LoVo (cell line): ENCODE measurements at places on chromosomes 3 and 15.

DNA sequence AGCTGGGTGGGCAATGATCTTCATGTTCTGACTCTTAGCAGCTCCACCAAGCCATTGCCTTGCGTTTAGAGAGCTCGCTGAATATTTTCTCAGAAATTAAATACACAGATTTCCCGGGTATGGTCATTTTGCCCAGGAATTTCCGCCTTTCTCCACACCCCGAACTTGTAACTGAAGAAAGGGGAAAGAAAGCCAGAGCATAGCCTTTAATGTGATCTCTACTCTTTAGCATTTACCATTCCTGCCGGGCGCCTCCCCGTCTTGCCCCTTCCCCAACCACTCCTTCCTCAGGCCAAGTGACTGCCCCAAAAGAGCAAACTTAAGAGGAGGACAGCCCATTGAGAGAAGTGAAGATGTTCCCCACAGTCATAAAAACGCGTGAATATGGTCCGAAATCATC is 53.1 kb downstream of the LMCD1 start:
- DNase-seq, result no peak

GRCh38 chr3:79632842-79633241 is 135.0 kb downstream of the ROBO1 start:
- no peak for DNase-seq

DNA sequence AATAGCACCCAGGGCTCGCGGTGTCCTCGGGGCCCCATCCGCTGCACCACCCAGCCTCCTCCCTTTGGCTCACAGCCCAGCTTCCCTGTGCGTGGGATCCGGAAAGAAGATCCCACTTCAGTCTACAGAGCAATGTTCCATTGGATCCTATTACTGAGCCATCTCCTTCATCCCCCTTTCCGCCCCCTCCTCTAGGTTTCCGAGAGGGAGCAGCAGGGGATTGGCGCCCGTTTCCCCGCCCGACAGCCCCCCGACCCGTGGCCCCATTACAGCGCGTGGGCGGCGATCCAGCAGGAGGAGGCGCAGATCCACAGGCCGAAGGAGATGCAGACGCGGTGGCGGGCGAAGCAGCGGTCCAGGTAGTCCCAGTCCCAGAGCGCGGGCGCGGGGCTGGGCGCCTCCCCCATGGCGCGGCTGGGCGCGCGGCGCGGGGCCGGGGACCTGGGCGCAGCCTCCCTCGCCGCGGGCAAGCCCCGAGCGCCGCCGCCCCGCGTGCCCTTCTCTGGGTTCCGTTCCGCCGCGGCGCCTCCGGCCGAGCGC is 340 bp downstream of the TMEM44 start:
- peak; percentile 14 for DNase-seq

GRCh38 chr3:194951931-194952582 is 266.4 kb downstream of the FAM43A start:
- DNase-seq, result no peak

DNA sequence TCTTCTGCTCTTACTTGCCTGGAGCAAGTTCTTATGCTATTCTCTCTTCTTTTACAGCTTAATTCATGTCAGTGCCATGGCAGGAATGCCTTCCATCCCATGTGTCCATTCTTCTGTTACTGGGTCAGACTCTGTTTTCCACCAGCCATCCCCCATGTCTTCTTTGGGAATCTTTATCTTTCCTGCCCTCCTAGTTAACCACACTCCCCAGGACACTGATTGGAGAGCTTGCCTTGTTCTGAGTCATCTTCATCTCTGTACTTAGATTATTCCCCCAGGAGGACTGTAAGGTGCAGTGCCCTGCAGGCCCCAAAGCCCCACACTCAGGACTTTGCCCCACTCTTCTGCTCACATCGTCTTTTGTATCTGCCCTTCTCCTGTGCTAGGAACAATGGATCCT is 3.6 kb downstream of the ABHD17C start:
- no peak for DNase-seq

DNA sequence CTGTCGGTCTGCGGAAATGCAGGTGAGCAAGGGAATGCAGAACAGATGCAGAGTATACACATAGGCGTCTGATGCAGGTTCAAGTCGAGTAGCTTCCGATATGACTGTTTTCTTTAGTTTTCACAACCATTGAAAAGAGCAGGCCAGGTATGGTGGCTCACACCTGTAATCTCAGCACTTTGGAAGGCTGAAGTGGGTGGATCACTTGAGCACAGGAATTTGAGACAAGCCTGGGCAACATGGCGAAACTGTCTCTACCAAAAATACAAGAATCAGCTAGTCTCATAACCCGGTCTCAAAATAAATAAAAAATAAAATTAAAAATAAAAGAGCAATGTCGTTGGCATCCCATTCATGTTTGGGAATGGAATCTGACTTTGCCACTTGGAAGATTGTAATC is 101.5 kb downstream of the PTPRG start:
- DNase-seq, result no peak

GRCh38 chr3:66224220-66224619 is 3.4 kb downstream of the SLC25A26 start:
- no peak for DNase-seq

DNA sequence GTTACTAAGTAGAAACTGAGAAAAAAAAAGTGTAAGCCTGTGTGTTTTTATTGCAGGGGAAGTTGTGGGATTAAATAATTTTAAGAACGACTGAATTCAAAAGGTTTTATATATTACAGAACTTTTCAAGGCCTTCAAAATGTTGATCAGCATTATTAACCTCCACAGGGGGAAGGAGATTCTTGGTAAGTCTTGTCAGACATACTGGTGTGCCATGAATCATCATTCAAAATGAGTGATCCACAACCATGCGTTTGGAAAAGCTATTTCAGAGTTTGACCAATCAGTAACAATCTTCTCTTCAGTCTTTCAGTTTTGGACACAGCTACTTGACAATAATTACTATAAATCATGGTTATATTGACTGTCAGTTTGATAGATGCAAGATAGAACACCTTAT is 70.2 kb downstream of the ADAMTS9 start:
- no peak for DNase-seq

DNA sequence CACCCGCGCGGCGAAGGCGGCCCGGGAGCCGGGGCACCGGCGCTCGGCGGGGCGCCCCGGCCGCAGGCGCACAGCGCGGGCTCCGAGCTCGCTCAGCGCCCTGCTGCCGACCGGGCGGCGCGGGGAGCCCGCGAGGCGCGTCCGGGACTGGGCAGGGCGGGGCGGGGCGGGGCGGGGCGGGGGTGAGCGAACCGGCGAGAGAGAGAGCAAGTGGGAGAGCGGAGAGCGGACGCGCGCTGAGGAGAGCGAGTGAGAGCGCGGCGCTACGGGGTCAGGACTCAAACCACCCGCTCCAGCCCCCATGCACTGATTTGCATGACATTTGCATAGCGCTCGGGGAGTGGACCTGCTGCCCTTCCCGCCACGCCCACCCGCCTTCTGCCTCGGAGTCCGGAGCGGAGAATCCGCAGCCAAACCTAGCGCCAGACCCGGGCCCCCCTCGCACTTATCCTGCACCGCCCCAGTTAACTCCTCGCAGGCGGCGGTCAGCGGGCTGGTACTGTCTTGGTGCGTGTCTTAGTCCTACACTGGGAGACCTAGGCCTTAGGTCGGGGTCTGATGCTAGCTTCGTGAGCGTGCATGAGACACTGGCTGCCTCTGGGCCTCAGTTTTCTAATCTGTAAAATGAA is at the start of gene MYLK:
TSS of gene MYLK (minus strand) at position 130 of the 629 bp plus-strand sequence. CDS start 90,491 bp downstream, outside the sequence.
- DNase-seq, result peak; percentile 66

DNA sequence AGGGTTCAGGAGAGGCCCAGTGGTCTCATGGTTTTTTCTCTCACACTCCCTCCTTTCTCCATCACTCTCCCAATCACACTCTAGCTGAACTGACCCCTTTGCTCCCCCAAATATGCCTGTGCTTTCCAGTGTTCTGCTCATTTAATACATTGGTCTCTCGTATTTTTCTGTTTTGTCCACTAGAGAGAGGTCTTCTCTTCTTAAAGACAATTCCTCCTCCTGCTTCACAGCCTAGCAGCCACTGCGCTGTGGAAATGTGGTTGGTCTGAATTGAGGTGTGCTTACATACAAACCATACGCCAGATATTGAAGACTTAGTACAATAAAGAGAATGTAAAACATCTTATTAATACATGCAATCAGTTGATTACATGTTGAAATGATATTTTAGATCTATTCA is 60.6 kb upstream of the XCR1 start:
- DNase-seq, result no peak

DNA sequence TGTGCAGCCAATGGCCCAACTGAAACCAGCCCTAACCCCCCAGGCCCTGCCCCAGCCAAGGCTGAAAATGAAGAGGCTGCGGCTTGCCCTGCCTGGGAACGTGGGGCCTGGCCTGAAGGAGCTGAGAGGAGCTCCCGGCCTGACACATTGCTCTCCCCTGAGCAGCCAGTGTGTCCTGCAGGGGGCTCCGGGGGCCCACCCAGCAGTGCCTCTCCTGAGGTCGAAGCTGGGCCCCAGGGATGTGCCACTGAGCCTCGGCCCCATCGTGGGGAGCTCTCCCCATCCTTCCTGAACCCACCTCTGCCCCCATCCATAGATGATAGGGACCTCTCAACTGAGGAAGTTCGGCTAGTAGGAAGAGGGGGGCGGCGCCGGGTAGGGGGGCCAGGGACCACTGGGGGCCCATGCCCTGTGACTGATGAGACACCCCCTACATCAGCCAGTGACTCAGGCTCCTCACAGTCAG is 11.2 kb downstream of the MAP1A start:
- DNase-seq, result no peak

DNA sequence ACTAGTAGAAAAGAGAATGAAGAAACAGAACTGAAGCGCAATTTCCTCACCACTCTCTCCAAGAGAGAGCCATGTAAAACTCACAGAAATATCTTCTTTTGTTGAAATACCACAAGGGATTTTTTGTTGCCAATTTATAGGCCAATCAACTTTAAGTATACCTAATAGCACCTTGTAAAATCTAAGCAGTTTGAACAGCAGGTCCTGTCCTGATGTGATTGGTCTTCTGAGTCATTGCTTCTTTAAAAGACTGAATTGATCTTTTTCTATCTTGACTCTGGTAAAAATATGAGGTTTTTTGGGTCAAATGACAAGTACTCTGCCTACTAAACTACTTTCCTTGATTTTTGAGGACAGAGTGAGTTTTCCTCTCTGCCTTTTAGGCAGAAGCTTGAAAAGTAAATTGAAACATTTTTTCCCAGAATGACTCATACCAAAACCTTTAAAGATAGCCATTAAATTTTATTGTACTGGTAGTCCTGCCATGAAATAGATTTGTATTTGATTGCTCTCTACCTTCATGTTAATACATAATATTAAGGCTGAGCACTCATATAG is 343.9 kb upstream of the CBLB start:
- peak; percentile 14 for DNase-seq

- DNase-seq, result no peak
Measured at GRCh38 chr3:11532931-11533391, 110.8 kb downstream of the VGLL4 start.

GRCh38 chr3:50287262-50287661 is 5.0 kb downstream of the IFRD2 start:
- no peak for DNase-seq

- no peak for DNase-seq
Measured at GRCh38 chr15:42136513-42136912, 19.9 kb downstream of the PLA2G4F start.

GRCh38 chr3:34948517-34948916 is 690.8 kb upstream of the ARPP21 start:
- DNase-seq, result no peak

DNA sequence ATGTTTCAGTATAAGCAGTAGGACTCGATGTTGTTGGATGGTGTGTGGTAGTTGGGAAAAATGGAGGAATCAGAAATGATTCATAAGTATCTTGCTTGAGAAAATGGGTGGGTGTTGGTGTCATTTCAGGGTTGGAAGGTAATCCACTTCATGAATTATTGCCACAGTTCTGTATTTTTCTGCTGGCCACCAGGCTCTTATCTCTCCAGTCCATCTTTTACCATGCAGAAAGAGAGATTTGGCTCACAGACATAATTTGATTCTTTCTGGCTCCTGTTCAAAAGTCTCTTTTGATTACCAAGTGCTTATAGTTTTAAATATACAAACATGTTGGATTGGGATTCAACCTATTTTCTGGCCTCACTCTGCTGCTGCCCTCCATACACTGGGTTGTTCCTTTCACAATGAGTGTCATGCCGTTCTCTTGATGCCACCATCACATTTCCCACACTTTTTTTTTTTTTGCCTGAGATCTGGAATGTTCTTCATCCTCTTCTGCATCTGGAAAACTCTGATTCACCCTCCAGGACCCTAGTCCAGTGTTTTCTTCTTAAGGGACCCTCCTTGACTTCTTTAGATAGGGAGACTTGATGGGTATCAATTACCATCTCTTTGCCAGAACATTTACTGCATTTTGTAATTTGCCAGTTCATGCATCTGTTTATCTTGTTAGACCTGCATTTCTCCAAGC is 69.4 kb upstream of the GAP43 start:
- no peak for DNase-seq

DNA sequence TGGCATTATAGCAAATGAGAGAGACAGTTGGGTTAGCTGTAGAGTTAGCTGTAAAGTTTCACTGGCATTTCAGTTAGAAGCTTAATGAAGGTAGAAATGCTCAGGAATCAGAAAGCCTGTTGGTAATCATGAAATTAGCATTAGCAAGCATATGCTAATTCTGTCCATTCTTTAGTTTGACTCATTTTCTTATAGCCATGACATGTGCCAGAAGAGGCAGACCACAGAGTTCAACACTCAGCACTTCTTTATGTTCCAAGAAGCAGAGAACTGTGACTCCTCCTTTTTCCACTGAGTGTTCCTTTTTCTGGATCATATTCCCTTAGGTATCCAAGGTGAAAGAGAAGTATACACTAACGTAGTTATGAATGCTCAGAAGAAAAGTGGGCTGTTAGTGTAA is 276.2 kb upstream of the SGO1 start:
- DNase-seq, result no peak

- no peak for DNase-seq
Measured at GRCh38 chr3:14477311-14477935, 62.7 kb downstream of the GRIP2 start.

DNA sequence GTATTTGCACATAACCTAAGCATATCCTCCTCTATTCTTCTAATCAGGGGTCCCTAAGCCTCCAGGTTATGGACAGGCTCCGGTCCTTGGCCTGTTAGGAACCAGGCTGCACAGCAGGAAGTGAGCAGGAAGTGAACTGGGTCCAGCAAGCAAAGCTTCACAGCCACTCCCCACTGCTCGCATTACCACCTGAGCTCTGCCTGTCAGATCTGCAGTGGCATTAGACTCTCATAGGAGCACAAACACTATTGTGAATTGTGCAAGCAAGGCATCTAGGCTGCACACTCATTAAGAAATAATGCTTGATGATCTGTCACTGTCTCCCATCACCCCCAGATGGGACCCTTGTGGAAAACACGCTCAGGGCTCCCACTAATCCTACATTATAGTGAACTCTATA is 9.8 kb downstream of the MSL2 start:
- no peak for DNase-seq

DNA sequence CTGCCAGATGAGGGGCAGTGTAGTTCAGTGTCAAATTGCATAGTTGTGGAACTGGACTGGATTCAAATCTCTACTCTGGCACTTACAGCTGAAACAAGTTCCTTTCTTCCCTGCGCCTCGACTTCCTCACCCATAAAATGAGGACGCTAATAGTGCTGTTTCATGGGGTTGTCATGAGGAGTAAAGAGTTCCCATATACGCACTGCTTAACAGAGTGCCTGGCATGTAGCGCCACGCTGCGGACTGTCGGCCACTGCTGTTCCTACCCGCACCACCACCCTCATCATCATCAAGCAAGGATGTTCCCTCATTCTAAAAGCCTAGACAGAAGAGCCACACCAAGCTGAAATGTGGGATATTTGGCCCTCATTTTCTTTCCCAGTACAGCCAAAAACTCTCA is 91.9 kb downstream of the CHDH start:
- DNase-seq, result no peak
